Activated CD8-positive, alpha-beta memory T cell treated with anti-CD3 and anti-CD28 coated beads, Interleukin-2, amount 10 ng/mL, durations not matched to agents 7 days and 5 days (primary cell): ENCODE measurements at places on chromosomes 4 and X. TPM values are rescaled to one million over a fixed set of nuclear protein-coding genes. Genes with fewer than 3 reads are reported as not detected.

Gene ADH7
- total RNA-seq = not detected

Gene P2RY8
- 82.4 TPM for total RNA-seq

Gene DSPP
- total RNA-seq = not detected

Gene GPRASP1
- 0.37 TPM for total RNA-seq

Gene CTAG1B
- not detected for total RNA-seq

Gene RTL3
- 0.14 TPM for total RNA-seq

Gene SULT1B1
- 0.26 TPM for total RNA-seq

Gene CRMP1
- total RNA-seq = 0.20 TPM

Gene GAR1
- total RNA-seq = 29.9 TPM

Gene MTM1
- 38.6 TPM for total RNA-seq

Gene PCDH7
- total RNA-seq = not detected

Gene RNF150
- total RNA-seq = 0.05 TPM

Gene RBM47
- 2.3 TPM for total RNA-seq

Gene SOWAHB
- total RNA-seq = not detected

Gene SLC2A9
- total RNA-seq = 1.4 TPM

Gene SLC34A2
- not detected for total RNA-seq

Gene MAMLD1
- 11.9 TPM for total RNA-seq

Gene TEX13C
- total RNA-seq = not detected

Gene SERTM2
- total RNA-seq = not detected

DNA sequence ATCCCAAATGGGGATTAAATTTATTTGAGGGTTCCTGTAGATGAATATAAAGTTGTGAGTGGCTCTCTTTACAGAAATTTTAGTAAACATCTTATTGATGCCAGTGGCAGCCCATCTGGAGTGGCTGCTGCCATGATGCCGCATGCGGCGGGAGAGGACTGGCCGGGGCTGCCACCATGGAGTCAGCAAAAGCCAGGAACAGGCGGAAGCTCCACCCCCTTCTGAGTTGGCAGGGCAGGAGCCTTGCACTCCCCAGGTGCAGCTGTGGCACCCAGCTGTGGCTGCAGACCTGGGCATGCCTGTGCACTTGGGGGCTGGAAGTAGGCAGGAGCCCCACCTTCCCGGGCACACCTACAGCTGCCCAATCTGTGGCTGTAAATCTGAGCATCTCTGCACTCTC lies 92.3 kb downstream of the KCNIP4 start:
- no peak for DNase-seq

- no peak for DNase-seq
These were observed 528.2 kb upstream of the FAT1 start for GRCh38 chr4:187251896-187252295.

- DNase-seq = no peak
These were observed 239.7 kb downstream of the RAB28 start for GRCh38 chr4:13244444-13244843.

GRCh38 chrX:71542411-71542810 lies 9.5 kb downstream of the OGT start:
- no peak for DNase-seq

DNA sequence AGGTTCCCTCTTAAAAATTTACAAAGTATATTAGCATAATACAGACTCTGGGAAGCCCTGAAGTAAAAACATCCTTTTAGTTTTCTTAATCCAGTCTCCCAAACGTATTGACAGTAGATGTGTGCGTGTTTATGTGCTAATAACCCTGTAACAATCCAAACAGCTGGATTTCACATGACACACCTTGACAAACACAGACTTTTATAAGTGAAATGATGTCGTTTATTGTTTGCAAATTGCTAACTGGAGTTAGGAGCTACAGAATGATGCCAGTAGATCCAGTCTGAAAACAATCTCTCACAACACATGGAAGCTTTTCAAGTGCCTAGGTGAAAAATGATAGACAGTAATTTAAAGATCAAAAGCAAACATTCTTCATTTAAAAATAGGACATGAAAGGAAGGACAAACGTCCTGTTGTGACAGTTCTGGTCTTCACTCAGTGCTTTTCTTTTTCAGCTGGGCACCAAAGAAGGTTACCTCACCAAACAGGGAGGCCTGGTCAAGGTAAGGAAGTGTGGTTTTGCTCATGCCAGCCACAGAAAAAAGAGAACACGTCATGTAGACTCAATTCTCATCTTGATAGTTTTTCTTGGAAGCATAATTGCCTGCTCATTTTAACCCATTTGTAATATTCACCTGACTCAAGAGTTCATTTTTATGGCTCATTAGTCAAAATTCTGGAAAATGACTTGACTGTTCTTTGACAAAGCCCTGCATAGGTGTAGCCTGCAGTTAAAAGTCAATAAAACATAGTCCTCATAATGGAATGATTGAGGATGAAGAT lies 32.9 kb downstream of the LAMTOR3 start:
- peak; percentile 73 for DNase-seq

- DNase-seq = no peak
These were observed 118.7 kb upstream of the PRPS2 start for GRCh38 chrX:12672367-12673106.

GRCh38 chrX:39654183-39654925 lies 443.4 kb downstream of the BCOR start:
- no peak for DNase-seq

DNA sequence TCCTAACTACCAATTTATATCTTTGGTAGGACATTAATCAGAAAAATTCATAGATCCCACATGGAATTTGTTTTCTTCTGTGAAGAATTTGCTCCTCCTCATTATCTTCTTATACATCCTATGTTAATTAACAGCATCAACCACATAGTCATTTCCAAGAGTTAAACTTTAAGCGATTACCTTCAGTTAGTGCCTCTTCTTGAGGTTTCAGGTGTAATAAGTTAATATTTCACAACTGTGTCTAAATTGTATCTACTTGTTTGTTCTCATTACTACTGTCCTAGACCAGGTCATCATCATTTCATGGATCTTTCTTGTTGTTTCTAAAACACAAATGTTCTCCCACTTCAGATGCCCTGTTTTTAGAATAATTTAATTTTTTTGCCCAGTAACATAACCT lies 457.9 kb downstream of the FAT4 start:
- no peak for DNase-seq

DNA sequence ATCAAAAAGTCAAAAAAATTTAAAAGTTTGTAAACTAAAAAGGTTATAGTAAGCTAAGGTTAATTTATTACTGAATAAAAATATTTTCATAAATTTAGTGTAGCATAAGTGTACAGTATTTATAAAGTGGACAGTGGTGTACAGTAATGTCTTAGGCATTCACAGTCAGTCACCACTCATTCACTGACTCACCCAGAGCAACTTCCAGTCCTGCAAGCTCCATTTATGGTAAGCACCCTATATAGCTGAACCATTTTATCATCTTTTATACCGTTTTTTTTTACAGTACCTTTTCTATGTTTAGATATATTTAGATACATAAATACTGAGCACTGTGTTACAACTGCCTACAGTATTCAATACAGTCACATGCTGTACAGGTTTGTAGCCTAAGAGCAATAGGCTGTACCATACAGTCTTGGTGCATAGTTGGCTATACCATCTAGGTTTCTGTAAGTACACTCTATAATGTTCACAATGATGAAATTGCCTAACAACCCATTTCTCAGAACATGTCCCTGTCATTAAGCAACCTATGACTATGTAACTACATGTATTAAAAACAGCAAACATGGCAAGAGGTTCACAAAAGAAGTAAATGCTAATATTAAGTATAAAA lies 18.6 kb downstream of the ACSL4 start:
- no peak for DNase-seq

- DNase-seq = no peak
These were observed 59.7 kb upstream of the EDA2R start for GRCh38 chrX:66698273-66699204.

- no peak for DNase-seq
These were observed 229.8 kb upstream of the LDB2 start for GRCh38 chr4:17128268-17128667.

DNA sequence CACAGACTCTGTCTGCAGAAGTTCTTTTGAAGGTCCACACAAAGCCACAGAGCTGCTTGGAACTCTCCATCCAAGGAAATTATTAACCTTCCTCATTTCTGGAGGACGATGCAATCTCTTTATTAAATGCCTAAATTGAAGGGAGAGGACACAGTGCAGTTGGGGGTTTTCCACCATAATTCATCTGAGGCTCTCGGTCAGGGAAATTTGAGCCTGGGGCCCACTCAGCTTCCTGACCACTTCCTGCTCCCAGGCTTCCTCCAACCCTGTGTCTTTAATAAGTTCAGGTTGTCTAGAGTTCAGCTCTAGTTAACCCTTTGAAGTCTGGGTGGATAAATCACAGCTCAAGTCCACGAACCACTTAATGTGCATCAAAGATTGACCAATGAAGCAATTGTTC lies 58.5 kb downstream of the PRPS1 start:
- DNase-seq = no peak

- no peak for DNase-seq
These were observed 168.8 kb upstream of the FRG1 start for GRCh38 chr4:189771696-189772361.

GRCh38 chr4:183260491-183261151 lies 59.5 kb downstream of the CLDN22 start:
- DNase-seq = no peak

- no peak for DNase-seq
These were observed 126.6 kb downstream of the PALLD start for GRCh38 chr4:168623484-168623883.

DNA sequence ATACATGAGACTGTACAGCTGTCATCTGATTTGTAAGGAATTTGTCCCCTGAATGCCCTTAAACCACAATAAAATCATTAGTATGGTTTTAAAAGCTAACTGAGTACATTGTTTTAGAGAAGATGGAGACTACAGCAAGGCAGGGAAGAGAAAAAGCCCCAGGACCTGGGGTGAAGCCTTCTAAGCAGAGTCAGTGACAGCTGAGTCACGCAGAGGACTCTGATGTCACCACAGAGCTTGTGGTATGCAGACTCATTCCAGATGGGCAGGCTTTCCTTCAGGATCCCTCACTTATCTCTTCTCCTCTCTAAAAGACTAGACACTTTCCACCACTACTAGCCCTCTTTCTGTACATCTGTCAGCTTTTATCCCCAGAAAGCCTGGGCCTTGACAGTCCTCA lies 97.1 kb upstream of the ATOH1 start:
- no peak for DNase-seq

DNA sequence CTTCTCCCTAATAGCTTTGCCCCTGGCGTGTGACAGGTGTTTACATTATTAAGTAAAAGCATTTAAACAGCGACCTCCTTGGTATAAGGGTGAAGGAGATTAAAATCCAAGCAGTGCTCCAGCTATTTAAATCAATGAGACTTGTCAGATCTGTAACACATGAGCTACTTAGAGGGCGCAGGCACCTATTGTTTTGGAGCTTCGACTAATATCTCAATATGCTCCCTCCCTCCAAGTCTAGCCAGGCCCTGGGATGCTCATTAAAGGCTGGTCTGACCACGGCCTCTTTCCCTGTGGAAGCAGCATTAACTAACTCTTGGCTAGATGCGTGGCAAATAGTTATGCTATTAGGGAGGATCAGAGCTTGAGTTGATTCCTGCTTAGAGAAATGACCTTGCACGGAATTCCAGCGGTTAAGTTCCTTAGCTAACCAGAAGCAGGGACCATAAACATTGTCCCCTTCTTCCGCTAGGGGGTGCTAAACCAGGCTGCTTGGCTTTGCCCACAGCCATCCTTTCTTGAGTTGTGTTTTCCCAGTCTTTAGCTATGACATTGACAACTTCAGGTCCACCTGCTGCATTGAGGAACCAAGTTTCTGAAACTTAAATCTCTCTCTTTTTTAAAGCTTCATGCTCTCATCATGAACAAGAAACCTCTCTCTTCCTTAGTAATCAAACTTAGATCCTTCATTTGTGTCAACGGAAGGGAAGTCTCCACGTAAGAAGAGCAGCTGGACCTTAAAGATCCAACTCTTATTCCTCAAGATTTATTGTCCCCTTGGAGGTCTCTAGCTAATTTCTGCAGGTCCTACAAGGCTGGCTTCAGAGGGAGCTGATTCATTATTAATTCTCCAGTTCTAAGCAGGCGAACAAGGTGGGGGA lies 80.7 kb upstream of the IGFBP7 start:
- no peak for DNase-seq

DNA sequence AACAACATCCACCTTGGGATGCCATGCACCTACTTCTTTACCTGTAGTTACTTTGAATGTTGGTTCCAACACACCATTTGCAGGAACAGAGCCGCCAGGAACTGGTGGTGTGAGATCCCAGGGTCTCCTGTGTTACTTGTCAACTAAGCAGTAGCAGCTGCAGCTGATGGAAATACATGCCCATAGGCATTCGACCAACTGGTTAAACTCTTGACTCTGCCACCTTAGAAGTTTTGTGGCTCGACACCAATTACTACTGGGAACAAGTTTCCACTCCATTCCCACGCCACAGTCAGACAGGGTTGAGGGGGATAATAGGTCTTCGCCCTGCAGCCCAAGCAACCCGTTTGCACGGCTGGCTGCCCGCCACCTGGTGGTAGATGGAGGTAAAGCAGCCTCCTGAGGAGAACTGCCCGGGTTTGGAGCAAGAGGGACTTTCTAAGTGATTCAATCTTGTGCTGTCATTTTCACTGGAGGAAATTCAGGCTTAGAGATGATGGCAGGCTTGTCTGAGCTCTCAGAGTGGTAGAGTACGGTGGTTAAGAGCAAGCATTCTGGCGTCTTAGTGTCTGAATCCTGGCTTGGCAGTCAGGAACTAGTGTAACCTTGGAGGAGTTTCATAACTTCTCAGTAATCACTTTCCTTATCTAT lies 119.1 kb upstream of the TRIM2 start:
- peak; percentile 78 for DNase-seq

- DNase-seq = no peak
These were observed 37.9 kb downstream of the CUL4B start for GRCh38 chrX:120522820-120523219.

DNA sequence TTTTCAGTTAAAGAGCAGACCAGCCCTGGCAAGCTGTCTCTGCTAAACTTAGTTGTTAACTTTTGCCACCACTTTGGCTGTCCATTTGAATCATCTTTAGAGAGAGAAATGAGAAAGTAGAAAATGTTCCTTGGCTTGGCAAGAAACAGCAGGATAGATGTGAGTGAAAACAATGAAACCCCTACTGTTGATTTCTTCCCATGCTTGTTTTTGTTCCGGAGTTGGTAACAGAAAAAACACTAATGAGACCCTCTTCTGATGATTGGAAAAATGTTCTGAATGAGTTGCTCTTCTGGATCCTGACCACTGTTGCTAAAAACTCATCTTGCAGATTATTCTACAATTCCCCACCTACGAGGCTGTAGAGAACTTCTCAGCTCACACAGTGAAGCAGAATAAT lies 203.3 kb downstream of the MAPK10 start:
- no peak for DNase-seq
